ENCODE measurements at places on chromosomes 1 and 21.

GRCh38 chr1:204974327-204974726 is 68.7 kb upstream of the CNTN2 start:
- DNase-seq: no peak

DNA sequence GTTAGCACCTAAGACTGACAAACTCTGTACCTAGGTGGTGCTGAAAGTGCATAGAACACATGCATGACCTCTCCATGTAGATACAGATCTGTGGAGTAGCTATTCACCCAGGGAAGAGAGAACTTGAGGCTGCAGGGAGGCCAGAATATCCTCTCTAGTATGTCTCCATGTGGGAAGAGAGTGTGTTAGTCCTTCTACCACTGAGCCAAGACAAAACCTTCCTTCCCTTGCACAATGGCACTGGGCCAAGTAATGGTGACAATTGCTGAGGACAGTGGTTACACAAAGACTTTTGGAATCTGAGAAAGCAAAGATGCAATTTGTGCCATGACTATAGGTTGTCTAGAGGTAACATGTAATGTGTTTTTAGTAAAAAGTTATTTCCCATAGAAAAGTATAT is 52.3 kb downstream of the C1orf198 start:
- DNase-seq: no peak

DNA sequence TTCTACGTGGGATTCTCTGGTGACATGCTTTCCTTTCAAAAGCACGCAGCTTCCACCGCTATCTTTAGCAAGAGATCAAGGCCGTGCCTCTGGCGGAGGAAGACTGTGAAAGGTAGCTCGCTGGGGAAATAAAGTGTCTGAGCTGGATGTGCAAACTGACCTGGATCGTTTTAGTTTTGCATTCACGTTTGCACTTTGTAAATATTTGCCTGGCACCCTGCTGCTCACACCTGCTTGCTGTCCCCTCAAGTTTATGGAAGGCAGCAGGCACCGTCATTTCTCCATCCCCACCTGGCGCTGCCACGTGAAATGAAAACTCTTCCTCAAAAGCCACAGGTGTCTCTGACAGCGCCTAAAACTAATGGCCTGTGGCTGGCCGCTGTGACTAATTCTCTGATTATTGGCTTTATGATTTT is 44.0 kb upstream of the TARDBP start:
- DNase-seq: no peak

- DNase-seq: no peak
Observed at GRCh38 chr1:157107702-157108101, 8.1 kb upstream of the ETV3L start.

DNA sequence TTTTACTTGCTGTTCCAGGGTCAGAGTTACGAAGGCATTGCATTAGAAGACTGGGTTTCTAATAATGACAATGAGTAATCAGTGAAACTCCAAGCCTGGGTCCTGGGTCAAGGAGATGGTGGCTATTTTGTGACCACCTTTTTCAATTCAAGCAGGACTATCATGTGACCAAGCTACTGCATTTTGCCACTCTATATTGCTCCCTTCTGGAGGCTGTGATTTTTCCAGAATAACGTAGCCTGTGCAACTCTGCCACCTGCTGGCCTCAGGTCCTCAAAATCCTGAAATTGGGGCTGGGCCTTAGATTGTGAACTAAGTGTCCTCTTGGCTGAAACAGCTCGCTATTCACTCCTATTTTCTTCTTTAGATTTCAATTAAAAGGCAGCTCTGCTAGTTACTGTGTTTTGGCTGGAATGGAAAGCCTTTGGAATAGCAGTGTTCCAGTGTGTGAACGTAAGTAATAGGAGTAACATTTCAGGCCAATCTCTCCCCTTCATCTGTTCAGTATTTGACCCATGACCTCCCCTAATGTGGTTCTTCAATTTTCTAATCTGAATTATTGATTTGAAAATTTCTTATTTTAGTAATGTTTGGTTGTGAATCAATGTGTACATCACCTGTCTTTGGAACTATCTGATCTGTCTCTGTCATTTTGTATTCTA is 52.9 kb upstream of the CD46 start:
- peak; percentile 50 for DNase-seq

DNA sequence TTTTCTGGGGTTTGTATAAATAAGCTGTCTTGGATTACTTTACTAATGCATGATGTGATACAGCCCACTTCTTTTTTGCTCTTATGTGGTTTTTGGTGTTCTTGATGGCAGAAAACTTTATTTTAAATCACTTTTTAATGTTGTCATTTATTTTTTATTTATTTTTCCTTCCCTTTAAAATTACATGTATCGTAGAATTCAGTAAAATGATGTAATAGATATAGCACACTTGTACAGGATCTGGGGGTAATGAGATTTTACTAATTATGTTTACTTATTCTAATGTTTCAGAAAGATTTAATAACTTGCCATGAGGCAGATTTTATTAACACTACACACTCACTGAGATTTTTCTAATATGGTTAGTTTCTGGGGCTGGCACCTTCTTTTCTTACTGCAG is 701 bp upstream of the B3GALT2 start:
- no peak for DNase-seq

- DNase-seq: no peak
Observed at GRCh38 chr1:4119516-4120220, 219.6 kb upstream of the C1orf174 start.

DNA sequence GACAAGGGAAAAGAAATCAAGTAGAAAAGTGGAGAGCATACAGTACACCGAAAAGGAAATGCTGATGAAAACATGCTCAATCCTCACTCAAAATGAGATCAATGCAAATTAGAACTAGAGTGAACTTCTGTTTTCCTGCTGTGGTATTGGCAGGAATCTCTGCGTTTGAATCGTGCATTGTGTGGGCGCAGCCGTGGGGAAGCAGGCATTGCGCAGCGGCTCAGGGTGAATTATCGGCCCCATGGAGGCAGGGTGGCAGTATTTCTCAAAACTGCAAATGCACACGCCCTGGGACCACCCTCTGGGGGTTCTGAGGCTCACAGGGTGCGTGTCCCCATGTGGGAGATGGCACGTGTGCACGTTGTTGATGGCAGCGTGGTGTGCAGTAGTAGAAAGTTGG is 140.6 kb downstream of the PEX14 start:
- DNase-seq: no peak

GRCh38 chr1:8094481-8095241 is 68.6 kb upstream of the ERRFI1 start:
- no peak for DNase-seq

GRCh38 chr1:77282866-77283539 is 1.2 kb downstream of the AK5 start:
- DNase-seq: no peak

DNA sequence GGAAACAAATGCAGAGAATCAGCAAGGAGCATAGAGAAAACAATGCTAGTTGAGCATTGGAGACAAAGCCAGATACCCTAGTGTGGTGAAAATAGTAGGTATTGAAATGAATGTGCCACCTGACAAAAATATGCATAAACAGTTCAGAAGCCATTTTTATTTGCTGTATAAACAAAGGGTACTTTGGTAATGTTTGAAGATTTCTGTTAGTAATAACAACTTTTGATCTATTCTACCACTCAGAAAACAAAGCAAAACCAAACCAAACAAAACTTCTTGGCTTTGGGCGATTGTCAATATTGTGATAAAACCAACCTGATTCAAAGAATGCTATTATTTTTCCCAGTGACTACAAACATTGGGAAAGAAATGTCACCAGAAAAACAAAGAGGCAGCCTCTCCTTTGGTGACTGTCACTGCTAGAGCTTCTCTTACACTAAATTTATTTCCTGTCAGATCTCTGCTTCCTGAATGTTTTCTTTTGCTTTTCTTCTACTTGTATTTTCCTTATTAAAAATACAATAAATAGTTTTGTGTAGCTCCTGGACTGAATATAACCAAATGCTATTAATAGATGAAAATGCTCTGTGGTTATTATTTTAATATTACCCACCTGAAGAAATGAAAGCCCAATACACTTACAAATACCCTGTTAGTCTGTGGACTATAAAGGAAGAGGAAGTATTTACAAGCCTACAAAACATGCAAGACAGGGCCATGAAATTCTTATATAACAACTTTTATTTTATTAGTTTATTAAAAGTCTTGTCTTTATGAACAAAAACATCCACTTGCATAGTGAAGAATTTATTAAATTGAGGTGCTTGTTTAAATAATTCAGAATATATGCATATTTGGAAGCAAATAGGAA is 5.7 kb downstream of the ATP6V1G3 start:
- no peak for DNase-seq

- peak; percentile 65 for DNase-seq
Observed at GRCh38 chr1:184191181-184191621, 139.7 kb downstream of the TSEN15 start.

DNA sequence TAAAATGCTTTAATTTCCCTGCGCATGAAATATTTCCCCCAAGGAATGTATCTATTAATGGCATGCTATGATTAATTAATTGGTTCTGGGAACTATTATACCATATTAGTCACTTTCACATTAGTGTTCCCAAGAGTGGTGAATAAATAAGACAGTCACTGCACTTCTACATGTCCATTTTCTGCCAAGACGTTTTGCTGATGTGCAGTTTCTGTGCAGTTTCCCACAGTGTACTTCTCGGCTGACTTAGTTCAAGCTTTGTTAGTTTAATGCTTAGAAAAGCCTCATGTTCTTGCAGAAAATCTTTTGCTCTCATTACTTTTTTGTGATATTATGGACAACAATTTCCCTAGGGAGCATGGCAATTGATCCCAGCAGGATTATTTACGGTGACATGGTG is 1014.5 kb downstream of the BRINP3 start:
- no peak for DNase-seq

DNA sequence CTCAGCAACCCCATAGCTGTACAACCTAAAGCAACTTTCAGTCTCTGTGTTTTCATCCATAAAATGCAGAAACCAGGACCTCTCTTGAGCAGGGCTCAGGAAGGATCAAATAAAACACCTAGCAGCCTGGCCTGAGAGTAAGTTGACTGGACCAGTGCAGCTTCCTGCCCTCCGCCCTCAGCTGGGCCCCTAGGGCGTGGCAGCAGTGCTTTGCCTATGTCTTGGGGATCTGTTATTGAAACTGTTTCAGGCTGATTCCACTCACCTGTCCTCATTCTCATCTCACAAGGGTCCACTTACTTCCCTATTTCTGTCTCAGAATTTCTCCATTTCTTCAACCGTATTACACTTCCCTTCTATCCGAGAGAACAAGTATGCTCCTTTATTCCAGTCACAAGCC is 17.3 kb downstream of the LRRC42 start:
- DNase-seq: no peak

DNA sequence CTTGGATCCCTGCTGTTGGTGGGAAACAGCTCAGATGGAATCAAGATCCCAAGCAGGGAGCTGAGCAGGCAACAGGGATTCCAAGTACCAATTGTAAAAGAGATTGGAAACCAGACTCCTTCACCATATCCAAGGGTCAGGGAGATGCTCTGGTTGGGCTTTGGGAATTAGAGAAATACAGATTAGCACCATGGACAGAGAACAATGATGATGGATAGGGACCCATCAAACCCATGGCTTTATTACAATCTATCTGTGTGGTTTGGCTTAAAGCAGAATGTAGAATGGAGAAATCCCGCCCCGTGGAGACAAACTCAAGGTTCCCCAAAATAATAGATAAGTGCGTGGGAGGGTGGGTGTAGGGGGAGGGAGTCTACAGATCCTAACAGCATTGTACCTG is 120.7 kb upstream of the CSF3R start:
- DNase-seq: no peak

DNA sequence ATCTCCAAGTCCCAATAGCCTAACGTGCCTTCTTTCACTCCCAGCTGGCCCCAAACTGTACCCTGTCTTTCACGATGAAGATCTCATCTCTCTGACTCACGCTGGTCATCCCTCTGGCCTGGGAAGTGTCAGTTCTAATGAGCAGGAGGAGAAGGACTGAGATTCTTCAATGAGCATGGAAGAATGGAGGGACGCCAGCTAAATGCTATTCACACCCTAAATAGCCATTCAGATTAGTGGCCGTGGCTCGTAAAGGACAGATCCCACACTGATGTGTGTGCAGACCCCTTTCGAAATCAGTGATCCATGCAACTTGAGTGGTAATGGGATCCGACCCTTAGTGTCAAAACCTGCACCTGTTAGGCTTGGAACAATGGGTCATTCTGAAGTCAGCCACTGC is 75.9 kb upstream of the SMYD2 start:
- DNase-seq: no peak

GRCh38 chr1:44029260-44029910 is 1.9 kb downstream of the SLC6A9 start:
- no peak for DNase-seq

DNA sequence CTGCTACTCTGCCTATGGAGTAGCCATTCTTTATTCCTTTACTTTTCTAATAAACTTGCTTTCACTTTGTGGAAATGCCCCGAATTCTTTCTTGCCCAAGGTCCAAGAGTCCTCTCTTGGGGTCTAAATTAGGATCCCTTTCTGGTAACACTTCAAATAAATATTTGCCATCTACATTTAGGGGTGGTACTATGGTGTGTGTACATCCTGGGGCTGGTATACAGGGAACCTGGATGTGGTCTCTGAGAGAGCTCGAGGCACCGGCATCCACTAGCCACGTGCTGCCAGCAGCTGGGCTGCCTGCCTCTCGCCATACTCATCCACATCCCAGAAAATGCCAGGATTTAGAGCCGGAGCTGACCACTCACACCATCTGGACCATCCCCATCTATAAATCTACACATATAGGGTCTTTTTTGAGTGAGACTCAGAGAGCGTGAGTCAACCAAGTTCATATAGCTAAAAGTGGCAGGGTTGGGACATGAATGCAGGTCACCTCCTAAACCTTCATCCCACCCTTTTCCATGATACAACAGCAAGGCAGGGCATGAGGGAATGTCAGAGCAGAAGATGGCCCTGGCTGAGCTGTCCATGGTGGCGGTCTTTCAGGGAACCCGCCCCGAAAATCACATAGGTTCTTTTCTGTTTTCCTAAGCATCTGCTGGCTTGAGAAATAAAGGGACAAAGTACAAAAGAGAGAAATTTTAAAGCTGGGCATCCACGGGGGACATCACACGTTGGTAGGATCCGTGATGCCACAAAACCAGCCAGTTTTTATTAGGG is 76.6 kb upstream of the F3 start:
- DNase-seq: no peak

- DNase-seq: no peak
Observed at GRCh38 chr1:115496904-115497527, 144.8 kb upstream of the VANGL1 start.

GRCh38 chr1:215083383-215083961 is 935 bp downstream of the KCNK2 start:
- DNase-seq: no peak

DNA sequence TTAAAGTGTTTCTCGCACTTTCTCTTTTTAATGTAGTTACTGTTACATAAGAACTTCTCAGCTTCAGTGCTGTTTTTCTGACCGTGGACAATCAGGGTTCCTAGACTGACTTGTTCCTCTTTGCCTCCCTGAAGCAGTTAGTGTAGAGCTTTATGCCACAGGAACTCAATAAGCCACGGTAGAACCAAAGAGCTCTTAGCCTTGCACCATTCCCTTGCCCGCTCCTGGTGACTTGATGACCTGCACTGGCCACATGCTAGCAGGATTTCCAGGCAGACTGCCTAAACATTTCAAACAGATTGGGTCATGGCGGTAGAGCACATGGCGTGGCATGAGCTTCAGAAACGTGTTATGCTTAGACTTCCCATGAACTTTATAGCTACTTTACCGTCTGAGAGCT is 18.8 kb upstream of the FASLG start:
- no peak for DNase-seq

GRCh38 chr1:182139496-182139895 is 78.0 kb upstream of the ZNF648 start:
- no peak for DNase-seq
